BJ (cell line): ENCODE measurements at places on chromosomes 2 and 18. TPM values are rescaled to one million over a fixed set of nuclear protein-coding genes. Genes with fewer than 3 reads are reported as not detected.
A peak's percentile ranks its signal among the peaks of the same experiment; 100 is the strongest.

AKAIN1 gene
- not detected in 2 replicates for polyA plus RNA-seq

DNA sequence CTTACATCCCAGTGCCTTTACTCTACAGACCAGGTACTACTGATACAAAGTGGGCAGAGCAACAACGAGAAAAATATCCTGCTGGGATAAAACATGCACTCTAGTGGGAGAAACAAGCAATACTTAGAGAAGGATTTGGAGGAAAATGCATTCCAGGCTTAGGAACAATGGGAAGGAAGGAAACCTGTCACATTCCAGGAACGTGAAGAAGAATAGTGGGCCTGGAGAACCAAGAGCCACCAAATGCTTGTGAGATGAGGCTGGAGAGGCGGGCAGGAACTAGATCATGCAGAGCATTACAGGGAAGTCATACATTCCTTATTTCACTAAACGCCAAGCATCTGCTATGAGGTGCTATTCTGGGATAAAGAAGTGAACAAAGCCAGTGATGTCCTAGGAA, 342.3 kb downstream of the DCC start:
- no peak for DNase-seq

GRCh38 chr2:113886479-113887008, 3.3 kb upstream of the ACTR3 start:
- DNase-seq: peak; percentile 72

DNA sequence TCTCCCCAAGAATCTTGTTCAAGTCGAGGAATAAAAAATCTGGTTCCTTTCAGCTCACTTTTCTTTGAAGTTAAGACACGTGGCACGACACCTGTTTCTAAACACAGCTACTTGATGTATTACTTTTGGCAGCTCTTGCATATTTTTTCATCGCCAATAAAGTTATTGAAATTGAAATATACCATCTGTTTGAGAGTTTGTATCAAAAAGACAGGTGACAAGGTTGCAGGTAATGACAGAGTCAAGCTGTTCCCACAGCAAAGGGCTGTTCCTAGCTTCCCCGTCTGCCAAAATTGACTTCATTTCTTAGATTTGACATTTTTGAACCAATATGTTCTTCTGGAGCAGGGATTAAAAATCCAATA, 5.5 kb upstream of the GPR45 start:
- DNase-seq: no peak

DNA sequence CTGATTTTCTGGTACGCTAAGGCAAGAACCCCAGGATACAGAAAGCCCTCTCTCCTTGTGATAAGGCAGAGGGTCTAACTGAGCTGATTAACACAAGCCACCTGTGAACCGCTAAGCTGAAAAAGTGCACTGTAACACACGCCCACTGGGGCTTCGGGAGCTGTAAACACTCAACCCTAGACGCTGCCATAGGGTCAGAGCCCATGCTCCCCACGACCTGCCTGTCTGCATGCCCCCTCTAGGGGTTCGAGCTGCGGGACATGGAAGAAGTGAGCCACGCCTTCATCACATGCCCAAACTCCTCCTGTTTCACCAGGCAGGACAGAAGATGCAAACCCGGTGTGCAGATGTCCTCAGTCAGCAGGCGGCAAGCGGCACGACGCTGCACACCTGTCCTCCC, 173.9 kb upstream of the RAB12 start:
- DNase-seq: no peak

- no peak for DNase-seq
These were observed 72.9 kb downstream of the PTRHD1 start for GRCh38 chr2:24720310-24720709.

GRCh38 chr2:12318427-12319057, 398.2 kb upstream of the TRIB2 start:
- DNase-seq: peak; percentile 96
